Brain microvascular endothelial cell (primary cell): ENCODE measurements at places on chromosomes 1 and 21.

GRCh38 chr1:40808002-40808401, 24.4 kb downstream of the KCNQ4 start:
- DNase-seq: no peak

DNA sequence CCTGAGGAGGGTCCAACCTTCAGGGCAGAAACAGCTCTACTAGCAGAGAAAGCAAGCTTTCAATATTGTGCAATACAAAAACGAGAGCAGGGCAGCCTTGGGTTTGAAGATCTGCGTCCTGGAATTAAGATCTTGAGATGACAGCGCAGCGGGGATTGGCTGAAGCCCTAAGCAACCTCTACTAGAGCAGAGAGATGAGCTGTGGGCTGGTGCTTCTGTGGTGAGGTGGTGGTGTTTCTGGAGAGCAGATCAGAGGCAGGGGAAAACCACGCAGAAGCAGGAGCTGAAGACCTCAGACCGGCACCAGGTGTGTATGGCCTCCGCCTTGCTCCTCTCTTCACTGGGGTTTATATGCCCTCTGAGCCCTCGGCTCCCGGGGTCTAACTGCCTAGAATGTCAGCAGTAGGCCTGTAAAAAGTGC, 12.5 kb downstream of the TRAF3IP3 start:
- DNase-seq: no peak

DNA sequence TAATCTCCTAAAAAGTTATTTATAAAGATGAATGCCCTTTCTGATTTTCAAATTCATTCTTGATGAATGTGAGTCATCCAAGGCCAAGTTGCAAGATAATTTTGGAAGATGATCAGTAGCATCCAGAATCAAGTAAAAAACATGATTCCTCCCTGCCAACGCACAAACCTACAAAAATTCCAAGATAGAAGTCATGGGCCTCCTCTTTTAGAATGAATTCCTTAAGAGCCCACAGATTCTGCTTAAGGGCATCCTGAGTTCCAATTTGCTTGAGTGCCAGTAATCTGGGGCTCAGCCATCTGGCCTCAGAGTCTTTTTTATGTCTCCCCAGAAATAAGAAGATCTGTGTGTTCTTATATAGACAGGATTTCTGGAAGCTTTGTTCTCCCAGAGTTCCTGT, 23.2 kb upstream of the SPATA6 start:
- DNase-seq: no peak

- peak; percentile 67 for DNase-seq
Measured at GRCh38 chr1:45953934-45954847, 150.8 kb downstream of the MAST2 start.

DNA sequence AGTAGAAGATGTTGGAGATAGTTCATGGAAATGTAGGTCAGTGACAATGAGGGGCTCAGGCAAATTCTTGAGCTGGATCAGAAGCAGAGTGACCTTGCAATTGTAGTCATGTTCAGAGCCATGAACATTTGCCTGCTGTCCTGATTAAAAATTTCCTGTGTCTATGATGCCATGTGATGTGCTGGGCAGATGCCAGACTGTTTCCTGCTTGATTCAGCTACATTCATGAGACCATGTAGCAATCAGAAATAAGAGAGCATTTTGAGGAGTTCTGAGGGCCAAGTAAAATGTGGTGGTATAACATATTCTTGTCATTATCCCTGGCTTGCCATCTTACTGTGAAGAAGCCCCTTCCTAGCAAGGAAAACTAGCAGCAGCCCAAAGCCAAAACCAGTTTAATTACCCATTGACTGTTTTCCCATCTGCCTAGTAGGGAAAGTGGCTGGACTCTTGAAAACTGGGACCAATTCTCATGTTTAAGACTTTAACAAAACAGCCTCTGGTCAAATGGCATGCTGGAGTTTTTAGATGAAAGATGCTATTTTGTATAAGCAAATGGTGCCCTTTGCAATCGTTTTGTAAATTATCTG, 118.3 kb downstream of the NOS1AP start:
- no peak for DNase-seq

DNA sequence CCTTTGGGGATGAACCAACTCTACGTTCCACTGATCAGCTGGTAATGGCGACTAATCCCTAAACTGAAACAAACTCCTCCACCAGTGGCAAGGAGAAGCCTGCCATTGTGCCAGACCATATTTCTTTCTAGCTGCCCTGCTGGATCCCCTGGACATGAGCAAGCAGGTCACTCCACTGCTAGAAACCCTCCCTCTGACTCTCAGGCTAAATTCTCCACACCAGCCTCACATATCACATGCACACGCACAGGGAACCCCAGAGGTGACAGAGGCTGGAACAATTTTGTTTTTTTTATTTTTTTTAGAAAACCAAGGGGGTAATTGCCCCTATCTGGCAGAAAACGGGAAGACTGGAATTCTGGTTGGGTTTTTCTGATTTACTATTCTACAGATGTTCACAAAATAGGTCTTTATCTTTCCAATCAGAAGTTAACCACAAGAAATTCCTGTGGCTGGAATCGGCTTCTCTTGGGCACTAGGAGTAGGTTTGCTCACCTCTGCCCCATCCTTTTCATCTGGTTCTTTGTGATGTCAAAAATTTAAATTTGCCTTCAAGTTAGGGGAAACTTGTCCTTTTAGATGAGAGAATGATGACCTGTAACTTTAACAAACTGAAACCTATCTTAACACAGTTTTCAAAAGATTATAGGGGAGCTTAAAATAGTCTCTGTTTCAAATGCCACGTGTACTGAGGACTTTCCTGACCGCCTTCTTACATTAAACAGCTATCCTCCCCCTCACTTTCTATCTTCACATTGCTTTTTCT, 258.1 kb downstream of the SDCCAG8 start:
- peak; percentile 37 for DNase-seq

GRCh38 chr1:24996983-24997893, 67.2 kb upstream of the RUNX3 start:
- DNase-seq: no peak

DNA sequence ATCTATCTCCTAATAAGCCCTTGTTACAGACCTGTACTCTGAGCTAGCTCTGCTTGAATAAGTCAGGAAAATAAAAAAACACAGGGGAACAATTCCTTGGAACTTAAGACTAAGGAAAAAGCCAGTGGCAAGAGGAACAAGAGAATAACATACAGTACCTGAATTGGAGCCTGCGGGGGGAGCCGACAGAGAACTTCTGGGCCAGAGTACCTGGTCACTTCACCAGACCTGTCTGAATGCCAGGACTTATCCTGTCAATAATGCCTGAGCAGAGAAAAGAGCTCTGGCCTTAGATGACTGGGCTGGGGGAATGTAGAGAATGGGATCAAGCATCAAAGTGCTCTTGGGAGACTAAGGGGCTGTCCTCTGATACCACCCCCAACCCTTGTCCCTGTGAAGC, 15.1 kb downstream of the PEA15 start:
- DNase-seq: no peak

DNA sequence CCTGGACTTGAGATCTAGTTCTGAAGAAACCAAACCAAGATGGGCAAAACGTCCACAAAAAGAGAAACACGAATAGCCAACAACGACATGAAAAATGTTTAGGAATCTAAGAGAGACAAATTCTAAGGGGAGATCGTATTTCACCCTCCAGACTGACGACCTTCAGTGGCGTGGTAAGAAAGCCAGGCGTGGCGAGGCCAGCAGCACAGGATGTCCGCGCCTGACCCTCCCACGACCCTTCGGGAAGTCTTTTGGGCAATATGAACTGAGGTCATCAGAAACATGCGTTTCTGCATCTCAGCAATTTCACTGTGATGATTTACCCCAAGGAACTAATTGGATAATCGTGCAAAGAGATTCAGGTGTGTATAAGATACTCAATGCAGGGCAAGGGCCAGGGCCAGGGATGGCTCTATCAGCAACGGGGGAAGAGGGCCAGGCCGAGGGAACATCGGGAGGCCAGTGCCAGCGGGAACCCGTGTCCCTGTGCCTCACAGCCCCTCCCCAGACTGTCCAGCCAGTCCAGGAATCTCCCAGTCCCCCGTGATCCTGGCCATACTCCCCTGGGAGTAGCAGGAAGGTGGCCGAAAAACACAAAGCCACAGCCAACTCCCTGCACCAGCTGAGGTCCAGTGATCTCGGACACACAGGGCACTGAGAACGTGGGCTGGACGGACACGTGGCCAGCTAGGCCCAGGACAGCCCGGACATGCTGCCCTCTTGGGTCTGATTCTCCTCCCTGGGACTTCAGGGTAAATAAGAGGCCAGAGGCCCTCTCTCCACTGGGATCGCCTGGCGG, 53.6 kb upstream of the ADARB1 start:
- DNase-seq: peak; percentile 43

GRCh38 chr1:226349801-226350518, 41.0 kb upstream of the LIN9 start:
- DNase-seq: no peak

DNA sequence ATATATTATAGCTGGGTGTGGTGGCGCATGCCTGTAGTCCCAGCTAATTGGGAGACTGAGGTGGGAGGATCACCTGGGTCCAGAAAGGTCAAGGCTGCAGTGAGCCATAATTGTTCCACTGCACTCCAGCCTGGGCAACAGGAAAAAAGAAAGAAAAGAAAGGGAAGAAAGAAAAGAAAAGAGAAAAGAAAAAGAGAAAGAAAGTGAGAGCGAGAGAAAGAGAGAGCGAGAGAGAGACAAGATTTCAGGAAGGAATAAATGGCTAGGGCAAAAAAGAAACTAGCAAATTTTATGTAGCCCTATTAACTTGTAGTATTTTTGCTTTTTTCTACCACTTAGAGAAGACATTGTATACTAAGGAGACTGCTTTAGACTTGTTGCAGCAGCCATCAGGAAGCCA, 6.2 kb downstream of the NRAS start:
- no peak for DNase-seq

- DNase-seq: no peak
Measured at GRCh38 chr1:202069662-202070061, 53.1 kb upstream of the GPR37L1 start.

DNA sequence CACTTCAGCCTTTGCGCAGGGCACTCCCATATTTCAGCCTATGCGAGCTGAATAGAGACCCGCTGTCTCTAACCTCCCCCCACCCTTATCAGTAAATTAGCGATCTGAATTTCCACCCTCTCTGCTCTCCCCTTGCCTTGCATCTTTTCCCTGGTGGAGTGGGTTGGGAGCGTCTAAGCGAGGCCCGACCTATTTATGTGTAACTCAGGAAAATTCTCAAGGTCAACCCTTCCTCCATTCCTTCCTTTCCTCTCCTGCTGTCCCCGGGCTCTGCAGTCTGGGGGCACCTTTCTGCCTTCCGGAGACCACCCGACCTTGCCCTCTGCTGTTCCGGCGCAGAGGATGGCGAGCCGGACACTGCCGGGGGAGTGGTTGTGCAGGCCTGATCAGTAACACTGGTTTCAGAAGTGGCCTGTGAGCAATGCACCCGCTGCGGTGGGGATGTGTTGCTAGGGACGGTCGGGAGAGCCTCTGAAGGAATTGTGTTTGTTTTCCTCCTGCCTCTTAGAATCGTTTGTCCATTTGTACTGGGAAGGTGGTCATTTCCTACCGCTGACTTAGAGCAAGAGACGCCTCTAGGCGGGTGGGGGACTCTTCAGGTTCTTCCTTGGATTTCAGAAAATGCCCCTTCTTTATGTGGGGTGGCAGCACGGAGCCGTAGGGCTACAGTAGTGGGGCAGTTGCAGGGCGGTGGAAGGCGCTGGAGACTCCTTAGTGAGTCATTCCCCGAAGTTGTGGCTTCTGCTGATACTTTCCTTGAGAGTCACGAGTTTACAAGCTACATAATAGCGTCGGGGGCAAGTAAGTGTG, 513 bp downstream of the MGST3 start:
- DNase-seq: peak; percentile 86

DNA sequence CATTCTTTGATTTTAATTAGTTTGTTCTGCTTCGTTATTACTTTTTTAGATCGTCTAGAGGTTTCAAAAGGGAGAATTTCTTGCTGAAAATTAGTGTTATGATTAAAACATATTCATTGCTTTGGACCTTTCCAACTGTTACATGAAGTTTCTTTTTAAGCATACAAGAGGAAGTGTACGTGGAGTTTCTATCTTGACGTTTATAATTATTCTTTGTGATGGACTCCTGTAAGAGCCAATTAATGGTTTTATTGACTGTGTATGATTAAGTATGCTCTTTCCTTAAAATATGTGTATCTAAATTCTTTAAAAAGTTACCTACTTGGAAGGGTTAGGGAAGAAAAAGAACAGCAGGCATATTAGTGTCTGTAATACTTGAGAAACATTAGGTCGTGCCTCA, 37.8 kb downstream of the SPEN start:
- DNase-seq: no peak

DNA sequence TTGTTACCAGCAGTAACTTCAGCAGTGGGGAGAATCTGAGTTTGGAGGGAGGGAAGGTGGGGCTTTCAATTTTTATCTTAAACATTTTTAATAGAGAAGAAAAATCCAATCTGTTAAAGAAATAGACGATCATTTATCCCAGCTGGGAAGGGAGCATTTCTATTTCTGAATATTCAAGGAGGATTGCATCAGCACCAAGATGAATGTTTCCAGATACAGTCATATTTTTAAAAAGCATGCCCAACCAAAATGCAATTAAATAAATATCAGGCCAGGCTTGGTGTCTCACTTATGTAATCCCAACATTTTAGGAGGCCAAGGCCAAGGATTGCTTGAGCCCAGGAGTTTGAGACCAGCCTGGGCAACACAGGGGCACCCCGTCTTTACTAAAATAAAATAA, 1.7 kb upstream of the ATP1A4 start:
- no peak for DNase-seq
